ENCODE measurements at places on chromosomes 12 and 14. TPM values are rescaled to one million over a fixed set of nuclear protein-coding genes. Genes with fewer than 3 reads are reported as not detected.
A peak's percentile ranks its signal among the peaks of the same experiment; 100 is the strongest.

LALBA gene
- total RNA-seq, result not detected

PLBD1 gene
- total RNA-seq, result 3.2 TPM

TESPA1 gene
- total RNA-seq, result not detected

GRCh38 chr12:12127304-12127703 is 56.6 kb downstream of the BCL2L14 start:
- H3K36me3 ChIP-seq, result no peaks in the 10 kb centered on the region
- H3K4me3 ChIP-seq, result no peak overlapping the region
- H3K27ac ChIP-seq, result no peak overlapping the region
- no peaks in the 10 kb centered on the region for H3K4me1 ChIP-seq
- H3K27me3 ChIP-seq, result no peaks in the 10 kb centered on the region
- no peak for DNase-seq

GRCh38 chr12:5257763-5258495 is 174.0 kb upstream of the NTF3 start:
- H3K27ac ChIP-seq, result no peak overlapping the region
- DNase-seq, result no peak
- H3K4me3 ChIP-seq, result no peak overlapping the region
- no peaks in the 10 kb centered on the region for H3K27me3 ChIP-seq

DNA sequence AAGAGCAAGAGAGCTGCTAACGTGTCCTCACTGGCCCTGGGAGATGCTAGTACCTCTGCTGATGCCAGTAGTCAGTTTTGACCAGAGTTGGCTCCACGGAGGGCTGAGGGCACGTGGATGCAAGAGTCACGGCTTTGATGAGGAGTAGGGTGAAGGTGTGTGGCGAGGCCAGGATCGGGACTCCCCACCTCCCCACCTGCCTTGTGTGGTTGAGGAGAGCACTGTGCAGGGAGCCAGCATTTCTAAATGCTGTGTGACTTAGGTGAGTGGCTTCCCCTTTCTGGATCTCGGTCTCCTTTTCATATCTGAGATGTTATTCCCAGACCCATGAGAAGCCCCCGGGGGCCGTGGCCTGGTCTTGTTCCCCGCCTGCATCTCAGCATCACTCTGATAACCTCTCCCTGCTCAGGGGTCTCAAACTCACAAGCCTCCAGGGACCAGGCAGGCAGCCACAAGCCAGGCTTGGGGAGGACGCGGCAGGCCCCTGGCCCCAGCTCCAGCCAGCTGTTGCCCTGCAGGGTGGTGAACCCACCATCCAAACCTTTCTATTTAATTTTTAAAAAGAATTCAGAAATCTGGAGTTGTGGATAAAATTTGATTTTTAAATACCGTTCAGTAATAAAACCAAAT is 32.1 kb downstream of the MVK start:
- no peak overlapping the region for H3K4me3 ChIP-seq
- H3K27me3 ChIP-seq, result no peaks in the 10 kb centered on the region
- H3K27ac ChIP-seq, result no peak overlapping the region
- no peaks in the 10 kb centered on the region for H3K36me3 ChIP-seq
- DNase-seq, result no peak

DNA sequence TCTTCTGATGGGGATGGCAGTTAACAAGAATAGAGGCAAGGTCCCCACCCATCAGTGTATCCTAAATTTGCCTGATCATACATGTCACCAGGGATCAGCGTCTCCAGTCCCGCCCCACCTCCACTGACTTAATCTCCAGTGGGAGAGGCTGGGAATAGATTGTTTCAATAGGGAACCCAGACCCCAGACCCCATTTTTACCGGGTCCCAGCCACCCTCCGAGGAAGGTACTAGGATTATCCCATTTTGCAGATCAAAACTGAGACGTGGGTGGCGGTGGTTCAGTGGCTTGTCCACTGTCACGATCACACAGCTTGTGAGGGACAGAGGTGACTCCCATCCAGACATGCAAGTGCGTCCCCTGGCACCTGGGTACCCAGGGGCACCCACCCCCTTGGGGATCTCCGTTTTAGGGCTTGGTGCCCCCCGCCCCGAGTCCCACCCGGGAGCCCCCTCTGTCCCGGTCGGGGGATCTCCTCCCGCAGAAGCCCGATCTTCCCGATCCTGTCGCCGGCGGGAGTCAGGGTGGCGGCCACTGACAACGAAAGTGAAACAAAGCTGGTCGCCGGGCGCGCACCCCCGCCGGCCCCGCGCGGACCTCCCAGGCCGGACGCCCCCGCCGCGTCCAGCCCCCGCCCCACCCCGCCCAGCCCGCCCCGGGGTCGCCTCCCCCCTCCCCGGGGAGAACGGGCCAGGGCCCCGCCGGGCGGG is 523 bp downstream of the WSB2 start:
- H3K36me3 ChIP-seq, result no peaks in the 10 kb centered on the region
- H3K4me1 ChIP-seq, result no peaks in the 10 kb centered on the region
- peak; percentile 51 for DNase-seq
- no peaks in the 10 kb centered on the region for H3K27me3 ChIP-seq
- peak overlapping the region; percentile 96 for H3K4me3 ChIP-seq

DNA sequence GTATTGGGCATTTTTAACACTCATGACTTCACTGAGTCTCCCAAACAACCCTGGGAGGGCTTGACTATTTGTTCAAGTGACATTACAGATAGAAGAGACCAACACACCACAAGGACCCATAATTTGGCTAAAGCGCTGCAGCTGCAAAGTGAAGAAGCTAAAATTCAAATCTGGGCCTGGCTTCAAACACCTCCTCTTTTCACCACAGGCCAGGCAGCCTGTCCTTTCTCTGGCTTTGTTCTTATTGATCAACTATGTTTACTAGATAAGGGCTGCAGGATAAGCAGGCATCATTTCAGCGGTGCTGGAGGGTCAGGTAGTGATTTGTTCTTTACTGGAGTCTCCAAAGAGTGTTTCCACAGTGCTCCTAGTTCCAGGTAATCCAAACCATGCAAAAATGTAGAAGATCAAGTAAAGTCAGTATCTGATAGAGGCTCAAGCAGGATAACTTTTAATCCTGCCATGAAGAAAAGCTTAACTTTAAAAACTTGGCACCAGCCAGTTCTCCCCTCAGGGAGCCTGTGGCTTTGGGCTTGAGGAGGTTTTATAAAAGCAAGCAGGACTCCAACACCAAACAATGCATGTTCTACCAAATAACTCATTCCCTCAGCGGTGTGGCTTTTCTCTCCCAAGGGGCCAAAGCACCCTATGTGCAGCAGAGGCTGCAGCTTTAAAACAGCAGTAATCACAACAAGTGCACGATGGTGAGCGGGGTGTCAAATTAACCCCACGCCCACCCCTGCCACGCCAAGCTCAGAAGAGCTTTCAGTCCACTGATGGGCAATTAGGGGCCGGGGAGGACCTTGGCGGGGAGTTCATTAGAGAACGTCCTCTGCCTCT is 16.8 kb downstream of the CLMN start:
- H3K36me3 ChIP-seq, result no peaks in the 10 kb centered on the region
- H3K4me3 ChIP-seq, result no peak overlapping the region
- no peak overlapping the region for H3K27ac ChIP-seq
- no peak for DNase-seq
- H3K4me1 ChIP-seq, result no peaks in the 10 kb centered on the region

DNA sequence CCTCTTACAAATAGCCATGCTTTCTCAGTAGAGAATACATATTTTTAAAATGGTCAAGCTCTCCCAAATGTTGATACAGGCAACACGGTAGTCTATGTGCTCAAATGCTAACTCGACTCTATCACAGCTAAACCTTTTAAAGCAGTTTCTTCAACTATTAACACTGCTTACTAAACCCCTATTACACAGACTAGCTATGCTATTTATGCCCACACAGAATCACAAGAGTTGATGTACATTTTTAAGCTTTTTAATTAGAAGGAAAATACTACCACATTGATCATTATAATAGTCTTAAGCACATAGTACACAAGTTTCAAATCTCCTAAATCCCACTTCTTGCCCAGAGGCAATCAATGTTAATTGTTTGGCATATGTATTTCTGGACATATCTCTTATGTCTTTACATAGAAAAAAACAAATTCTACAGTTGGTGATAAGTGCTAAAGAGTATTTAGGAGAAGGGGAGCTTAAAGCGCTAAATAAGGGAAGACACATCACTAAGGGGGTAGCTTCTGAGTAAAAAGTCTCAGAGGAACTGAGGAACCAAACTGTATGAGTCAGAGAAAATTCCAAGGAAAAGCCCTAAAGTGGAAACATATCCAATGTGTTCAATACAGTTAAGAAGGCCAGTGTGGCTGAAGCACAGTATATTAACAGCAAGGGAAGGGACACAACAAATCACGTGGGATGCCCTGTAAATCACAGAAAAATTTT is 13.7 kb downstream of the HNRNPC start:
- H3K27ac ChIP-seq, result no peak overlapping the region
- H3K36me3 ChIP-seq, result no peaks in the 10 kb centered on the region
- DNase-seq, result no peak
- no peaks in the 10 kb centered on the region for H3K27me3 ChIP-seq
- H3K4me1 ChIP-seq, result peaks cover 4% of the 10 kb centered on the region

DNA sequence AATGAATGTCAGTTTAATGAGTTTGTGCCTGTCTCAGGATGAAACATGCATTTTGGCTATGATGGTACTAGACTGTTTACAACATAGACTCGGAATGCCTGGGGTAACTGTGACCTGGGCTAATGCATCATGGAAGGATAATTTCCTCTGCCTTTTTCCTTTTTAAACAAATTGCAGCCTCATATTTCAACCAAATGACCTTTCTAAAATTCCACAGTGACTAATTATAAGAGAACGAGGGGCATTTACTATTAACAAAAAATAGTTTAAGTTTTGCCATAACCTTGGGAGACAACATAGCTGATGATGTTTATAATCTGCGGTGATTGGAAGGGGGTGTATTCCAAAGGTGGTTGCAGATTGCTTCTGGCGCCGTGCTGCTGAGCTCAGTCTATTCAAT is 1140.5 kb downstream of the GALC start:
- H3K36me3 ChIP-seq, result no peaks in the 10 kb centered on the region
- H3K4me3 ChIP-seq, result no peak overlapping the region
- no peak for DNase-seq
- H3K4me1 ChIP-seq, result no peaks in the 10 kb centered on the region
- H3K27me3 ChIP-seq, result no peaks in the 10 kb centered on the region

DNA sequence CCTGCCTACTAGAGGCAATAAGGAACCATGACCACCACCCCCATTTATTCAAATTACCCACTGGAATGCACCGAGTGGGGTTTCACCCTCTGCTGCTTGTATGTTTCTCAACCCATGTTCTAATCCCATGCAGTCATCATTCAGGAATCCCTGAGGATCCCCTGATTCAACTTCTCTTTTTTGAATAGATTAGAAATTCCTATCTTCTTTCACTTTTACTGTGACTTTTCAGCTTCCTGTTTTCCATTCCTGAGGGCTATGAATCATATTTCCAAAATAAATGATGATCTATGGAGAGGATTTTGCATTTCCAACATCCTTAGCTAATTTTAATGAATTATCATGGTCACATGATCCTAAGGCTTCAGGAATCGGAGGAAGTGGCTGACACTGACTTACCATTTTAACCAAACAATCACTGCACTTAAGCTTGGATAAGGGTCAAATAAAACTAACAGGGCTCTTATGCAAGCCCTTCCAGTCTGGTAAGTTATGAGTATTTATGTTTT is 19.4 kb upstream of the P2RX4 start:
- H3K36me3 ChIP-seq, result no peaks in the 10 kb centered on the region
- no peak for DNase-seq
- H3K4me3 ChIP-seq, result no peak overlapping the region
- H3K27me3 ChIP-seq, result no peaks in the 10 kb centered on the region
- H3K27ac ChIP-seq, result no peak overlapping the region
- no peaks in the 10 kb centered on the region for H3K4me1 ChIP-seq

- H3K36me3 ChIP-seq, result no peaks in the 10 kb centered on the region
- H3K27ac ChIP-seq, result no peak overlapping the region
- H3K4me3 ChIP-seq, result no peak overlapping the region
- no peak for DNase-seq
- H3K27me3 ChIP-seq, result no peaks in the 10 kb centered on the region
- H3K4me1 ChIP-seq, result no peaks in the 10 kb centered on the region
These were observed 3.0 kb upstream of the SRSF9 start for GRCh38 chr12:120472521-120472920.

- H3K27me3 ChIP-seq, result no peaks in the 10 kb centered on the region
- H3K27ac ChIP-seq, result peak overlapping the region; percentile 55
- H3K4me3 ChIP-seq, result no peak overlapping the region
- H3K36me3 ChIP-seq, result no peaks in the 10 kb centered on the region
These were observed 276.0 kb downstream of the ADGRD1 start for GRCh38 chr12:131229426-131230339.

DNA sequence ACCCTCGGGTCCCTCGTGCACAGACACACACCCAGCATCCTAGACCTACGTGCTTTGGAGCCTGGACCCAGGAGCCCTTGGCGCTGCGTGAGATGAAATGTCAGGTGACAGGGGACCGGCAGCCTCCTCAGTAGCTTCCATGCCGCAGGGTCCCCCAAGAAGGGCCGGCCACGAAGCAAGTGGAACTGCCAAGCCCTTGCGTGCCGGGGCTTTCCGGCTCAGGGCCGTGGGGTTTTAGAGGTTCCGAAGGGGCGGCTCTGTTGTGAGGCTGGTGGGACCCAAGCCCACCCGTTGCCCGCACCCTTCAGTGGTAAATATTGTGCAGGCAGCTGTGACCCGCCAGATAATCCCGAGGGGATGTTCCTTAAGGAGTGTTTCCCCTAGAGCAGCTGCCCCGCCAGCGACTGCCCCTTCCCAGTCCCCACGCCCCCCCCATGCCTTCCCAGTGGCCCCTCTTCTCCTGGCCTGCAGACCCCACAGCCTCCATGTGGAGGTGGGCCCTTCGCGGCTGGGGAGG is 133.7 kb downstream of the ADGRD1 start:
- no peaks in the 10 kb centered on the region for H3K36me3 ChIP-seq
- no peaks in the 10 kb centered on the region for H3K27me3 ChIP-seq
- DNase-seq, result peak; percentile 10
- H3K4me3 ChIP-seq, result no peak overlapping the region
- H3K27ac ChIP-seq, result no peak overlapping the region
- H3K4me1 ChIP-seq, result no peaks in the 10 kb centered on the region

GRCh38 chr12:92155733-92156132 is 10.1 kb upstream of the BTG1 start:
- H3K4me3 ChIP-seq, result no peak overlapping the region
- H3K36me3 ChIP-seq, result no peaks in the 10 kb centered on the region
- no peak for DNase-seq
- no peak overlapping the region for H3K27ac ChIP-seq
- no peaks in the 10 kb centered on the region for H3K27me3 ChIP-seq
- H3K4me1 ChIP-seq, result no peaks in the 10 kb centered on the region

DNA sequence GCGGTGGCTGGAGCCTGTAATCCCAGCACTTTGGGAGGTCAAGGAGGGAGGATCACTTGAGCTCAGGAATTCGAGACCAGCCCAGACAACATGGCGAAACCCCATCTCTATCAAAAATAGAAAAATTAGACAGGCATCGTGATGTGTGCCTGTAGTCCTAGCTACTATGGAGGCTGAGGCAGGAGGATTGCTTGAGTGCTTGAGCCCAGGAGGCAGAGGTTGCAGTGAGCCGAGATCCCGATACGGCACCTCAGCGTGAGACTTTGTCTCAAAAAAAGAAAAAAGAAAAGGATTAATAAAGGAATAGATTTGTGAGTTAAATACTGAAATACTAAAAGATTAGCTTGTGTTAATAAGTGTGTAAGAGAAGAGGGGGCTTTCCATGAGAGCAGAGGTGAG is 29.4 kb downstream of the RPGRIP1 start:
- no peak for DNase-seq
- no peaks in the 10 kb centered on the region for H3K27me3 ChIP-seq
- no peak overlapping the region for H3K27ac ChIP-seq
- no peak overlapping the region for H3K4me3 ChIP-seq
- H3K36me3 ChIP-seq, result no peaks in the 10 kb centered on the region
- no peaks in the 10 kb centered on the region for H3K4me1 ChIP-seq

All from uterus (tissue), 4 donors.